ENCODE measurements at places on chromosomes 12 and 14.

- peak; percentile 53 for DNase-seq
Measured at GRCh38 chr14:79278798-79279644, 932.3 kb downstream of the DIO2 start.

GRCh38 chr12:31533470-31533869, 57.5 kb downstream of the DENND5B start:
- no peak for DNase-seq

GRCh38 chr12:79283364-79283763, 407.4 kb downstream of the PAWR start:
- no peak for DNase-seq

DNA sequence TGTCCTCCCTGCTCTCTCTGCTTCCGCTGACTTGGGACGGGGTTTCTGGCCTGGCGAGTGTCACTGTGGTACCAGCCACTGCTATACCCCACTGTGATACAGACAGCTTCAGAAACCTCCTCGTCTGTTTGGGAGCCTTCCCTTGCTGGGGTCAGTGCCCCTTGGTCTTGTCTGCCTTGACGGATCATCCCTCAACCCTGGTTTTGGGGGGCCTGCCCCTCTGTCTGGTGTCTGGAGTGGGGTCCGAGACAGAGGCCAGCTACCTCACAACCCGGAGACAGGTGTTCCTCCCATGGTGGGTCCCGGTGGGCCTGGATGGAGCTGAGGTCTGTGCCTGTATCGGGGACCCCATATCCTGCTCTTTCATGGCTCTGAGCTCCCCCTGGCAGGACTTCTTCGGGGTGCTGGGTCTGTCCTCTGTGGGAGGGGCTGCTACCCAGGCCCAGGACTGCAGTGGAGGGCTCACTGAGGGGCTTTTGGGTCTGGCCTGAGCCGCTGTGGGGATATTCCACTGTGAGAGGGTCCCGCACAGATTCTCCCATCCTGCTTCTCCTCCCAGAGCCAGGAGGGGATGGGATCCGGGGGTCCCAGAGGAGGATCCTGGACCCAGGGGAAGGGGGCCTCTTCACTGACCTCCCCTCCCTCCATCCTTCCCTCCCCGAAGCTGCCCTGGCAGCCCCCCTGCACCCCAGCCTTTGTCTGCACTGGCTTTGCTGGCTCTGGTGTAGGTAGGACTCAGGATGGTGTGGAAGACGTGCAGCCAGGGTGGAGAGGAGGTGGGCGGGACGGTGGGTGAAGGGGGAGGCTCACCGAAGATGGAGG, 365.5 kb downstream of the TMEM121 start:
- DNase-seq, result no peak

All from ELR (cell line).